Suprapubic skin (tissue), 4 donors: ENCODE measurements at places on chromosomes 5 and 9. TPM values are rescaled to one million over a fixed set of nuclear protein-coding genes. Genes with fewer than 3 reads are reported as not detected.

- no peak for DNase-seq
These were observed 395.5 kb upstream of the IRX1 start for GRCh38 chr5:3199962-3200755.

BTNL8 gene
- total RNA-seq, result not detected

- DNase-seq, result no peak
These were observed 251.1 kb downstream of the BNC2 start for GRCh38 chr9:16619402-16619801.

DNA sequence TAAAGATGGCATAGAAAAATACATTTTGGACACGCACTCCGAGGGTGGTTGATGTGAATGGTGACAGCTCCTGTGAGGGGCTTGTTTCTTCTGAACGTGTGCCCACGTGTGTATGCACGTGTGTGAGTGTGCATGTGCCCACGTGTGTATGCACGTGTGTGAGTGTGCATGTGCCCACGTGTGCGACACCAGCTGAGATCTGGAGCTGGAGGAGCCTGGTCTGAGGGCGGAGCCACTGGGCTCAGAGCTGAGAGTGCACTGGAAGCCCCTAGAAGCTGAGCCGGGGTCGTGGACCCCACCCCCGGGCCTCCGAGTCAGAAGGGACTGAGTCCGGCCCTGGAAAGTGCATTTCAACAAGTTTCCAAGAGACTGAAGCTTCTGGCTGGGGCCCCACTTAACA lies 282.5 kb upstream of the IRX4 start:
- DNase-seq, result peak; percentile 38

ACTBL2 gene
- total RNA-seq, result 1.6 TPM
